Activated CD4-positive, alpha-beta T cell treated with anti-CD3 and anti-CD28 coated beads, Interleukin-2, amount 10 ng/mL, durations not matched to agents 7 days and 5 days (primary cell): ENCODE measurements at places on chromosomes 12 and 14. TPM values are rescaled to one million over a fixed set of nuclear protein-coding genes. Genes with fewer than 3 reads are reported as not detected.
A peak's percentile ranks its signal among the peaks of the same experiment; 100 is the strongest.

The BMP4 gene
- total RNA-seq: 0.60 TPM

DNA sequence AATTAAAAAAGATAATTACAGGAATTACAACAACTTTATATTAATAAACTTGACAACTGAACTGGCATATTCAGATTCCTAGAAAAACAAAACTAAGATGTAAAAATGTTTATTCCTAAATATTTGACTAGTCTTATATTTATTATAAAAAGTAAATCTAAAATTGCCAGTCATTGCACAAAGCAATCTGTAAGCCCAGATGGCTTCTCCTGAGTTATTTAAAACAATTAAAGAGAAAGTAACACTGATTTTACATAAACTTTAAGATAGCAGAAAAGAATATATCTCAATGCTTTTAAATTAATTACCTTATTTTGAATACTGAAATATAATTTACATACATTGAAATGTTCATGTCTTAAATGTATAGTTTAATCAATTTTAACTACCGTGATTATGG is 434.1 kb upstream of the RPL10L start:
- no peak for DNase-seq

DNA sequence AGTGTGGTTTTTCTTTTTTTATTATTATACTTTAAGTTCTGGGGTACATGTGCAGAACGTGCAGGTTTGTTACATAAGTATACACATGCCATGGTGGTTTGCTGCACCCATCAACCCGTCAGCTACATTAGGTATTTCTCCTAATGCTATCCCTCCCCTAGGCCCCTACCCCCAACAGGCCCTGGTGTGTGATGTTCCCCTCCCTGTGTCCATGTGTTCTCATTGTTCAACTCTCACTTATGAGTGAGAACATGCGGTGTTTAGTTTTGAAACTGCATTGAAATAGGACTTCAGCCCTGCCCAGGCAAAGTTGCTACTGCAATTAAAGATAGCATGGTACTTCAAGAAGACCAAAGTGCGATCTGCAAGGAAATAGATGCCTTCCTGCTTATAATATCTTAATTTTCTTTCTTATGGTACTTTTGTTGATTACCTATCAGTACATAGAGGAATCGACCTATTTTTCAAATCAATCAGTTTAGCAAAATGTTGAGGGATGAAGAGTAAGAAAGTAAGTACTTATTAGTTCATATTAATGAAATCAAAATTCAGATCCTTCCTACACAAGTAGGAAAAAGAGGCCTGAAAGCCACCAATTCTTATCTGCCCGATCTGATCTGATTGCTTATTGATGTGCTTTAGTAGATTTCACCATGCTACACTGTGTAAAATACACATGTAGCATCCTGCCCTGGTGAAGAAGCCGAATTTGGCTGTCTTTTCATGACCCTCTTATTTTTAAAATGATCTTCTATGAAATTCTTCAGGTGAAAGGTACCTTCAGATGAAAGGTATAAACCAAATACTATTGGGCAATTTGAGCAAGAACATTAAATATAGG is 1.6 kb downstream of the LTA4H start:
- no peak for DNase-seq

GRCh38 chr12:106956048-106956578 is 406 bp downstream of the TMEM263 start:
- DNase-seq: peak; percentile 66

GRCh38 chr12:121494093-121494787 is 86.6 kb downstream of the KDM2B start:
- DNase-seq: peak; percentile 61

DNA sequence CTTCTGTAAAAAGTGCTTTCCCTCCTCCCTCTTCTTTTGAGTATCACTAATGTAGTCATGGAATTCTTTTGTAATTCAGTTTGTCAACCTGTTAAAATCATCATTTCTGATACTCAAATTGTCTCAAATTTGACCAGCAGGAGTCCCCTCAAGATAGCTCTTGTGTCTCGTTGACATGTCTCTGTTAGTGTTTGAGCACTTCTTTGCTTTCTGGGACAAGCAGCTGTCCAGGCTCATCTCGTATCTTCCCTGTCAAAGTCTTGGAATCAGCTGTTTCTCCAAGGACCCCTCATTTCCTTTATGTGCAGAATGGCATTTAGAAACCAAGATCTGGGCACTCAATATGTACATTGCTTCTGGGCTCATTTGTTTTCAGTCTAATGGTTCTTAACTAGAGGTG is 10.7 kb downstream of the CIPC start:
- no peak for DNase-seq
